T-helper 2 cell (primary cell): ENCODE measurements at places on chromosomes 13 and 19.

- DNase-seq: no peak
Measured at GRCh38 chr13:30735872-30736175, 481 bp downstream of the ALOX5AP start.

- DNase-seq: no peak
Measured at GRCh38 chr19:39827216-39827615, 6.7 kb downstream of the DYRK1B start.

GRCh38 chr19:41175801-41176777 is 16.9 kb upstream of the CYP2S1 start:
- DNase-seq: no peak

GRCh38 chr13:80562433-80563156 is 221.7 kb upstream of the SPRY2 start:
- no peak for DNase-seq

DNA sequence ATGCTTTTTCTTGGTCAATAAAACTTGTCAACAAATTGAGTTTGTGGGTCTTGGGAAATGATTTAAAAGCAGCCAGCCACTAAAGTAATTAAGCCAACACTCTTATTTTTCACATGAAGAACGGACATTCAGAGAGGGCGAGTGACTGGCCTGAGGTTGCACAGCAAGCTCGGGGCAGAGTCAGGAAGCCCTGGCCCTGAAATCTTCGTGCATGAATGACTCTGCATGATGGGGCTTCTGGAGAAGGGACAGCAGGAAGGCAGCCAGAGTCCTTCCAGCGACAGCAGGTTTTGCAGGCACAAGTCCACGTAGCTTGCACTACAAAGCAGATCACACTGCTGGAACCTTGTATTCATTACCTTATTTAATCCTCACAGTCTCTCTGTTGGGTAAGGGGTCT is 232.5 kb downstream of the ZNF536 start:
- DNase-seq: no peak
